ENCODE measurements at places on chromosomes 4 and X.

DNA sequence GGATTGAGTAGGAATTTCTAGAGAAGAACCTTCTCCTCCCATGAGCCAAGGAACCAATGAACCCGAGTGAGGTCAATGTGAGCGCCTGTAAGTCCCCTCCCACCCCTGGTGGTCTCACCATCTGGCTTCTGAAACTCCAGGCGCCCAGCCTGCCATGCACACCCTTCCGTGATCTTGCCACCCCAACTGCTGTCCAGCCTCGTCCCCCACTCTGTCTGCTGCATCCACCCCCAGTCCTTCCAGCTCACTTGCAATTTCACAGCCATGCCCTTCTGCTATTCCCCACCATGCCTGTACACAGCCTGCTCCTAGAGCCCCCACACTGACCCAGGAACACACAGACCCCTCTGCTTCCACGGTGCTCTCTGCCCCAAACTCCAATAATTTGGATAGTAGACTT is 323.7 kb downstream of the STK32B start:
- DNase-seq, result no peak

GRCh38 chr4:56737666-56738065 is 56.6 kb upstream of the HOPX start:
- DNase-seq, result no peak

DNA sequence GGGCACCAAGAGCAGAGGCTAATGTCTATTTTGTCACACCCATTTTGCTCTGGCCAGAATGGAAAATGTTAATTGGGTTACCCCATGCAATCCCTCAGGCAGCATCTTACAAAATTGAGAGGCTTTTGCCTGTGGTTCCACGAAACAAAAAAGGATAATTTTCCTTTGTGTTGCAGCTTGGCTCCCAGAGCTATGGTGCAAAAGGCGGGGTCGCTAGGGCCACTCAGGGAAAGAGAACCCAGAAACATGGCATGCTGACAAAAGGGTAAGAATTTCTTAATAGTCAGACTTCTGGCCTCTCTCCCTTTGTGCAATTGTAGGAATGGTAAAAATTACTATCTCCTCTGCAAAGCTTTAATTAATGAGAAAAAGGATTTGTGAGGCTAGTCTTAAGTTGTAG is 119.6 kb upstream of the BANK1 start:
- DNase-seq, result no peak

GRCh38 chrX:47643926-47644325 is 6.4 kb downstream of the ELK1 start:
- DNase-seq, result peak; percentile 47

DNA sequence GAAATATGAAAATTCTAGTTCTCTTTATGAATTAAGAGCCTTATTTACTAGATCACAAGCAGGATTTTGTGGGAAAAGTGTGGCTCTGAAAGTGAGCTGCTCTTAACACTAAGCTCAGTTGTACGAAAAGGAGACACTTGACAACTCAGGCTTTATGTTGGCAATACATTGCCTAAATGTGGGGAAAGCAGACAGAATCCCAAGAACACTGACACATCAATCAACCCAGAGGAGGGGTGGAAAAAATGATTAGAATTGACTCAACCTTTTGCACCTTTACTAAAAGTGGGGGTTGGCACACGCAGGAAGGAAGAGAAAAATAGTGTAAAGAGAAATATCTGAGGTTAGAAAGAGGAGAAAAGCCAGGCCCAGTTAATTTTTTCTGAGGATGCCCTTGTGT is 61.6 kb downstream of the CHST7 start:
- DNase-seq, result no peak

- peak; percentile 78 for DNase-seq
Measured at GRCh38 chrX:10612215-10612614, 8.2 kb downstream of the MID1 start.

- peak; percentile 65 for DNase-seq
Measured at GRCh38 chrX:9341291-9342201, 123.3 kb upstream of the TBL1X start.

- DNase-seq, result peak; percentile 53
Measured at GRCh38 chr4:102734591-102735385, 26.0 kb downstream of the MANBA start.

- no peak for DNase-seq
Measured at GRCh38 chr4:169952236-169953002, 73.8 kb downstream of the MFAP3L start.
